Hepatic stellate cell (primary cell): ENCODE measurements at places on chromosomes 11 and 22.

GRCh38 chr22:43470941-43471585 lies 59.2 kb downstream of the MPPED1 start:
- no peak for DNase-seq

- DNase-seq = no peak
Measured at GRCh38 chr11:11793073-11793472, 48.7 kb upstream of the USP47 start.

GRCh38 chr11:74195828-74196227 lies 24.7 kb downstream of the PPME1 start:
- no peak for DNase-seq

DNA sequence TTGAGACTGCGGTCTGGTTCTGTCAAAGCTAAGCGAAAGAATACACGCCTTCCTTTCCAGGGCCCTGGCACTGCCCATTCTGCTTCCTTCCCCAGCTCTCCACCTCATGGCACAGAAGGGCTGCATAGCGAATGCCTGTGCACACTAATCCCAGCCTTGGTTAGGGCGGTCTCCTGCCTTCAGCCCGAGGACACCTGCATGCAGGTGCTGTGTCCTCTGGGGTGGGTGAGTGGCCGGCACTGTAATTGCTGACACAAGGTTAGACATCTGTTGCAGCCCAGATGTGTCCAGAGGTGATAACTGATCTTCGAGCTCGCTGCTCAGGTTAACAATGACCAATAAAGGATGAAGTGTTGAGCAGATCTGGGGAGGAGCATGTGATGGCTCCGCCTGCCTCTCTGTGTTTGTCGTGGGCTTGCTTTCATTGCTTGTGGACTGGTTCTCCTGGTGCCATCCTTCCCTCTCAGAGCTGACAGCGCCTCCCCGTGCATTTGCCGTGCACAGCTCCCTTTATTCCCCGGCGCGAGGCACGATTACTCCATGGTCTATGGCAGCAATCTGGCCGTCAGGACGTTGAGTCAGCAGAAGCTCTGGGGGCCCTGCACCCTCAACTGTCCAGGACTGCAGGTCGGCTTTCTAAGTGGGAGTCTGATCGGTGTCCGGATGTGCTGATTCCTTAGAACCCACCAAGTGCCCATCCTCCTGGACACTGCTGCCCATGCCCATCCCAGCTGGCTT lies 1088.2 kb downstream of the BRD1 start:
- DNase-seq = no peak

GRCh38 chr11:22581354-22582150 lies 44.1 kb downstream of the FANCF start:
- no peak for DNase-seq

GRCh38 chr11:77636731-77637344 lies 756 bp downstream of the CLNS1A start:
- no peak for DNase-seq

GRCh38 chr22:46580940-46581537 lies 39.1 kb upstream of the GRAMD4 start:
- no peak for DNase-seq
